Activated T-helper 1 cell treated with anti-CD3 and anti-CD28 coated beads, Interleukin-12 subunit alpha, Interleukin-12 subunit beta, Interleukin-2, Interleukin-4 antibody, amounts not matched to agents 30 ng/mL and 10 ng/mL and 1 ng/mL, durations not matched to agents 14 hours and 24 hours and 36 hours (primary cell): ENCODE measurements at places on chromosomes 16 and 17.
A peak's percentile ranks its signal among the peaks of the same experiment; 100 is the strongest.

DNA sequence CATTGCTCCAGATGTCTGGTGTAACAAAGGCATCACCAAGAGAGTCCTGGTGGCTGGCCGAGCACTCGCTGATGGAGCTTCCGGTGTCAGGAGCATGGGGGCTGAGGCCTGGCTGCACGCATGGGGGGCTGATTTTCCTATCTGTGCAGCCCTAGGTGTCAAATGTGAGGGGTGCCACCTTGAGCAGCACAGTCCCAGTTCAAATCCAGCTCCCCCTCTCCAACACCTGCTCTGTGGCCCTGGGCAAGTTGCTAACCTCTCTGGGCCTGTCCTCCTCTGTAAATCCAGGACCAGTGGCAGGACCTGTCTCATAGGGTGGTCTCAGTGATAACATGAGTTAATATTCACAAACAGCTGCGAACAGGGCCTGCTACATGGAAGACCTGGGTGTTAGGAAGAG is 12.9 kb downstream of the ENPP7 start:
- DNase-seq = no peak

- no peak for DNase-seq
These were observed 338.7 kb downstream of the GRIN2A start for GRCh38 chr16:9843424-9844018.

- no peak for DNase-seq
These were observed 448.4 kb upstream of the CDH11 start for GRCh38 chr16:65570261-65570660.

DNA sequence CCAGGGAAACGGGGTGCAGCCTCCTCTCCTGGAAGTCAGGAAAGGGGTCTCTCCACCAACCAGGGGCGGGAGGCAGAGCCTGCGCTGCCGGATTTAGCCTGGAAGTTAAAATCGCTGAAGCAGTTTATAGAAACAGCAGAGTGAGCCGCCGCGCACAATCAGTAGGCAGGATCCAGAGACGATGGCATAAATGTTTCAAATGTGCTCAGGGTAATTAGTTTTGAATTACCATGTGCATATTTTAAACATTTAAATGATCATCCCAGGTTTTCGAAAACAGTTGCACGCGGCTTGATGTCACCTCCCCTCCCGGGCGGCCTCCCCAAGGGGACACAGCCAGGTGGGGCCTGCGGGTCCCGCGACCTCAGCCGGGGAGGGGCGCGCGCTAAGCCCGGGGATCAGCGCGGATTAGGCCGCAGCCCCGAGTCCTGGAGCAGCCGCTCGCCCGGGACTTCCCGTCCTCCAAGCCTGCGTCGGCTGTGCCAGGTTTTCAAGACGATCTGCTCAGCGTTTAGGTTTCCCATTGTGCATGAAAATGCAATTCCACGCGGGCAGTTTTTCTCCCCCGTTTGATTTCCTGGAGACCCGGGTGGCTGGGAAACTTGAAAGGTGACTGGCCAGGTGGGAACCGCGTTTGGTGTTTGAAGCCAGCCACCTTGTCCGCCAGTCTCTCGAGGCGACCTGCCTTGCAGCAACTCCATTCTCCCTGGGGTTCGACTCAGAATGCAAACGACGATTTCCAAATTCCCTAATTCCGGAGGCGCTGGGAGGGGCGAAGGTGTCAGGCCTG is 78.3 kb downstream of the RPA1 start:
- peak; percentile 7 for DNase-seq

GRCh38 chr16:23803591-23804123 is 32.1 kb upstream of the PRKCB start:
- peak; percentile 62 for DNase-seq

GRCh38 chr16:1612320-1613111 is at the start of gene CRAMP1:
Gene CRAMP1 (plus strand): TSS chr16:1612360. CDS start chr16:1614640, 2,280 bp downstream.
- DNase-seq = no peak

- DNase-seq = peak; percentile 25
These were observed 26.5 kb upstream of the NF1 start for GRCh38 chr17:31068291-31068690.

DNA sequence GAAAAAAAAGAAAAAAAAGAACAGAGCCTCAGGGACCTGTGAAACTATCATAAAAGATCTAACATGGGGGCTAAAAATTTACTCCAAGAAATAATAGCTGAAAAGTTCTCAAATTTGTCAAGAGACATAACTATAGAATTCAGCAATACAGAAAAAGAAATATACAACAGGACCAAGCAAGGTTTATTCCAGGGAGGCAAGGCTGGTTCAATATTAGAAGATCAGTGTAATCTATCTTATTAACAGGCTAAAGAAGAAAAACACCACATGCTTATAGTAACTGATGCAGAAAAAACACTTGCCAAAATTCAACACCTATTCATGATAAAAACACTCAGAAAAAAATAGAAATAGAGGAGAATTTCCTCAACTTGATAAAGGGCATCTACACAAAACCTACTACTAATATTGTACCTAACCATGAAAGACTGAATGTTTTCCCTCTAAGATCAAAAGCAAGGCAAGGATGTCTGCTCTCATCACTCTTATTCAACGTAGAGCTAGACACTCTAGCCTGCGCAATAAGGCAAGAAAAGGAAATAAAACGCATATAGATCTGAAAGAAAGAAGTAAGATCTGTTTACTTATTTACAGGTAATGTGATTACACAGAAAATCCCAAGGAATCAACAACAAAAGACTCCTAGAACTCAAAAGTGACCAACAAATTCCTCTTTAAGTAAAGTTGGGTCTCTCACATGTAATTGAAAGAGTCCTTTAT is 1.2 kb upstream of the ACSM3 start:
- DNase-seq = no peak

DNA sequence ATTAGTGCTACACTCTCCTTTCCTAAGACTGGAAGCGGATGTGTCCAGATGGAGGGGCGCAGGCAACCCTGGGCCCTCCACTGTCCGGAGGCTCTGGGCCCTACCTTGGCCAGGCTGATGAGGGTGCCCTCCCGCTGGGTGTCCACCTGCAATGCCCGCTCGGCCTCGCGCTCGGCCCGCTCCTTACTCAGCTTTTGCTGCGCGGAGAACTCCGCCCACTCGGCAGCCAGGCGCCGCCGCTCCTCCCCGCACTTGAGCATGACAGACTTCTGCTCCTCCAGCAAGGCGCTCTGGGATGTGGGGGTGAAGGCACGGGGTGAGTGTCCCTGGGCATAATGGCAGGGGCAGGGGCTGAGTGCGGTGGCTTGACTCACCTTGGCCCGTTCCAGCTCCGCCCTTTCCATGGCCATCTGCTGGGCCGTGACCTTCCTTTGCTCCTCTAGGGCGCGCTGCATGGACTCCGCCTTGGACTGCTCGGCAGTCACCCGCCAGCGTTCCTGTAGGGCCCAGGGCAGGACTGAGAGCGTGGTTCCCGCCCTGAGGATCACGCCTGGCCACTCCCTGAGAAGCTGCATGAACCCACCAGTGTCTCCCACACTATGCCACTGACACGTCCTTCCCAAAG is 10.1 kb upstream of the MRPL38 start:
- no peak for DNase-seq

GRCh38 chr17:47957591-47958490 is at the start of gene PRR15L:
Gene PRR15L (minus strand): TSS chr17:47957883. CDS start chr17:47953234, 4,649 bp downstream.
- DNase-seq = no peak

DNA sequence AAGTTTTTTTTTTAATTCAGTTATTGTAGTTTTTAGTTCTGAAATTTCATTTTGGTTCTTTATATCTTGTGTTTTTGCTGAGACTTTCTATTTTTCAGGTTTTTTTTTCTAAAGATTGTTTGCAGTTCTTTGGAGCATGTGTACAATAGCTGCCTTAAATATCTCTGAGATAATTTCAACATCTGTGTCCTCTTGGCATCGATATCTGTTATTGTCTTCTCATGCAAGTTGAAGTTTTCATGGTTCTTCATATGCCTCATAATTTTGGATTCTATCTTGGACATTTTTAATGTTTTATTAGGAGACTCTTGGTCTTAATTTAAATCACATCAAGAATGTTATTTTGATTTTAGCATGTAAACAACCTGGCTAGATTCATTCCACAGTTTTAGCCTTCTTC is 22.8 kb downstream of the COX11 start:
- DNase-seq = no peak

DNA sequence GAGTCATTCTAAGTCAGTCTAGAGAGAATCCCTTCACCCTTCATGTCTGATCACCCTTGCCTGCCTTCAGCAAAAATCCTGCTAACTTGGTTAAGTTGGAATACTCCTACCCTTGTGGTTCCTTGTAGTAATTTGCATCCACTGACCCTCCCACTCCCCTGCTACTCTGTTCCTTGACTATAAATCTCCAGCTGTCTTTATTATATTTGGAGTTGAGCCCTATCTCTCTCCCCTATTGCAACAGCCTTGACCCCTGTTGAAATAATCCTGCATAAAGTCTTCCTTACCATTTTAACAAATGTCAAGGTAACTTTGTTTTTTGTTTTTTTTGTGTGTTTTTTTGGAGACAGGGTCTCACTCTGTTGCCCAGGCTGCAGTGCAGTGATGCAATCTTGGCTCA is 590.1 kb downstream of the WWOX start:
- DNase-seq = no peak

GRCh38 chr17:63475491-63476412 is 1.1 kb upstream of the ACE start:
- no peak for DNase-seq

DNA sequence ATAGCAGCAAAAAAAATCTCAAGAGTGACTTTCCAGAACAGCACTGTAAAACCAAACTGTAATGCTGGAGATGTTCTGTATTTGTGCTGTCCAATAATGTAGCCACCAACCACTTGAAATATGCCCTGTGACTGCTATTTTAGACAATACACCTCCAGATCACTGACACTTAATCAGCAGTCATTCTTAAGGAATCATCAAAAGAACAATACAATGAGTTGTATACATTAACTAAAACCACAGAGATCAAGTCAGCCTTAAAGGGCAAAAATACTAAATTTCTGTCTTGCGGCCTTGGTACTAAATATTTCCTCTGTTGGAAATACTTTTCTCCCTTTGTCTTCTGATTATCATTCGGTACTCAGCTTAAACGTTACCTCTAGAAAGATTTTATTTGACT is 33.6 kb upstream of the ANKFY1 start:
- no peak for DNase-seq

DNA sequence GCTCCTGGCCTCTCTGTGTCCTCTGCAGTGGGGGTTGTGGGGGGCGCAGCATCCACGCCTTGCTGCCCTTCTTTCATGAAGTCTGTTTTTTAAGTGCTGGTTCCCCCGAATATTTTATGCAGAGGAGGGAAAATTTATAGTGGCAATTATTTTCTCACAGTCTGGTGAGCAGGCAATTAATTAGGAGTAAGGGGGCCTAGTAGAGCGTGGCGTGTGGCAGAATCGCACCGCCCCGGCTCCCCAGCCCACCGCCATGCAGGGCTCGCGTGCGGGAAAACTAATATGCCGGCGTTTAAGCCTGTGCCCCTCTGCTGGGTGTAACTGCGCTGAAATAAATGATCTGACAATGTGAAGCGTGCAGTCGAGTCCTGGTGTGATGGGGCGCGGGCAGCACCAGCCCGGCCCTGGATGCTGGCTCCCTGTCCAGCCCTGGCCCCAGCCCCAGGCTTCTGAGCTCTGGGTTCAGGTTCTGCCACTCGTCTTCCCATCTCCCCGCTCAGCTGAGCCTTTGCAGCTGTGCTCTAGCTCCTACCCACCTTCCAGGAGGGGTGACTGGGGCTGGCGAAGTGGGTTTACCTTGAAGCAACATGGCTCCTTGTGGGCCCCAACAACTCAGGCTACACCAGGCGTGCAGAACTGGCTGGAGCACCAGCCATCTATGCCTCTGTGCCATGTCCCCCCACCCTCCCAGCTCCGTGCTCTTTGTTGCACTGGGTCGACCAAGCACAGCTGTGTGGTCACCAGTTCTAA is 13.8 kb downstream of the ENGASE start:
- DNase-seq = no peak
